ENCODE measurements at places on chromosomes 16 and 17.

DNA sequence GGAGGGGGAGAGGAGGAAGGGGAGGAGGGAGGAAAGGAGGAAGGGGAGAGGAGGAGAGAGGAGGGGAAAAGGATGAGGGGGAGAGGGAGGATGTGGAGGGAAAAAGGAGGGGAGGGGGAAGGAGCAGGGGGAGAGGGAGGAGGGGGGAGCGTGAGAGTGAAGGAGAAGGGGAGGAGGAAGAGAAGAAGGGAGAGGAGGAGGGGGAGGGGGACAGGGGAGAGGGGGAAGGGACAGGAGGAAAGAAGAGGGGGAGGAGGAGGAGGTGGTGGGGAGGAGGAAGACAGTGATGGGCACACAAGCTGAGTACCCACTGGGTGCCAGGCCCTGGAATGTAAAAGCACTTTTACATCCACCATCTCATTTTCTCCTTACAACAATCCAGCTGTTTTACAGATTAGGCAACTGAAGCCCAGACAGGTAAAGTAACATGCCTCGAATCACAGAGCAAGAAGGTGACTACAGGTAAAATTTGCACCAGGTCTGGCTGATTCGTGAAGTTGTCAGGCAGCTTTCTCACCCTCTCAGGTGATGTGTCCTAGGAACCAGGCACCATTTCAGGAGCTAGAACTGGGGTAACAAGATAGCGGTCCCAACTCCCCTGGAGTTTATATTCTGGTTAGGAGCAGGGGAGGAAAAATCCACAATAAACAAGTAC is 10.0 kb upstream of the LITAF start:
- DNase-seq: no peak

DNA sequence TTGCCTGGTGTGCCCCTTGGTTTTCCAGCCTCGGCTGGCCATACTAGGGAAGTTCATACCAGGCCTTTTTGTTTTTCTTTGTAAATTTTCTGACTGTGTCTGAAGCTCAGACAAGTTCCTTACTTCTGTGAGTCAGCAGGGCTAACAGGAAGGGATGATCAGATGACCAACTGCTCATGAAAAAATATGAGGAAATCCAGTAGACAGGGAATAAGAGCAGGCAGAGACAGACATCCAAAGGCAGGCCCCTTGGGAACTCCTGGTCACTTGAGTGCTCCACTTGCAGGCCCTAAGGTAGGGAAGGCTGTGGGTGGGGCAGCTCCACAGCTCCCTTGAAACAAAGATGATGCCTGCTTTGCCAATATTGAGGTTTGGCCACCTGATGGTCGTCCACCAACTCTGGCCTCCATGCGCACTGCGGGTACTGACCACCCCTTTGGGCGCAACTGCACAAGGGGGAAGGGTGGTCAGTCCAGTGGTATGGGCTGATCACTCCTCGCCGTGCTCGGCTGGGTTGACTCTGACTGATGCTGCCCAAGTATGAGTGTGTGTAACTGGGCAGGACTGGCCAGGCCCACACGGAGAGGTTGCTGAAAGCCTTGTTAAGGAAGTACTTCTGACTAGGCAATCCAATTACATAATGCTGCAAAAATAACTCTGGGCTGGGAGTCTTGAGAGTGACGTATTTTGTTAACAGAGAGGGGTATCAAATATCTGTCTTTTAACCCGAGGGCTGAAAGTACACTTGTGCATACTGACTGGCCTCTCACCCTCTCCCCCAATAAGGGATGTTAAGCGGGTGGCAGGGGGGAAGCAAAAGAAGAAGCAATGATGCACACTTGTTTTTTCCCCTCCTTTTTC is 20.8 kb upstream of the ZFHX3 start:
- DNase-seq: peak; percentile 2

DNA sequence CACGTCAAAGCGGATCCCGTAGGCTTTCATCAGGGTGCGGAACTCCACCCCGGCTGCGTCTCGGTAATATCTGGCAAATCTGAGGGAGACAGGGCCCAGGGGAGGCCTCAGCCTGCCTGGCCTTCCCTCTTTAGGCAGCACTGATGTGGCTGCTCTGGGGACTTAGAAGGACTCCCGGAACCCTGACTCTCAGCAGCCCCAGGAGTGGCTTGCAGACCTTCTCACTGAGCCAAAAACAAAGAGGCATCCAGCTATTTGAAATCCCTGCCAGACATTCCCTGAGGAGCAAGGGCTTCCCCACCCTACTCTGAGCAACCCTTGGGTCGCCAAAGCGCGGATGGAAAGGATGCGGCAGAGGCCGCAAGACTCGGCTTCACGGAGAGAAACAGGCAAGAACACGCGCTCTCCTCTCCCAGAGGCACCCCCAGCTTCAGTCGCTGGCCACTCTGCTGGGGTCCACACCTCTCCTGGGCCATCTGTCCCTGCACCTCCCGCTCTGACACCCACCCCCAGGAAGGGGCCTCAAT is 7.9 kb downstream of the P2RX5 start:
- no peak for DNase-seq

DNA sequence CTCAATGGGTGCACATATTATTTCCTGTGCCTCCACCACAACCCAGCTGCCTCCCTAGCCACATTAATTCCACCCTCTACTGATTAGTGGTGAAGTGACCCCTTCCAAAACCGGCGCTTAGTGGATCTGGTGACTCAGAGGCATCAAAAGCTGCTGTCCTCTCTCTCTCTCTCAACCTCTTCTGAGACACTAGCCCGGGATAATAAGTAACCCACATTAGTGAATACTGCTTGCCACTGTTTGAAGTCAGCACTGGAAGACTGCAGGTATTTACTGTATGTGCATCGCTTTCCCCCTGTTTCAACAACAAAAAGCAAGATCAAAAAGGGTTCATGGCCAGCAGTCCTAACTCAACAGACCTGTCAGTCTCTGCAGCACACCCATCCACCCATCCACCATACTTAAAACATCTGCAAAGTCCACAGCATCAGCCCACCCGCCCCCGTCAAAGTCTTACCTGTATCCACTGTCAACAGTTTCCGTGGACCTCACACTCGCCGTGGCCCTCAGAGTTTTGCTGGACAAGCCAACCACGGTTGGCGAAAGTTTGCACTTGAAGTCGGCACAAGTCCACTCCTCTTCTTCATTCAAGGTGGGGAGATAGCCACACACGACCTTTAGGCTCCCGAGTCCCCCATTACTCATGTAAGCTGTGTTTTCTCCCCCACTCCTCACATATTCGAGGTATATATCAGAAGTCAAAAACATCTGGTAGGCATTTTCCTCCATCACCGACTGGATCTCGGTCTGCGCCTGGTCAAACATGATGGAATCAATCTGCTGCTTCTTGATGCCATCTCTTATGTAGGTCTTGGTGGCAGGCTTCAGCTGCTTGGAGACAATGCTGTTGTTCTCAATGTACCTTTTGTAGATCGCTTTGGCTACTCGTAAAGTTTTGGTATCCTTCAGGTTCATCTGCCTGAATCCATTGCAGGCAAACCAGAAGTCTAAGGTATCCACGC is 3.8 kb downstream of the AXIN2 start:
- peak; percentile 9 for DNase-seq

- no peak for DNase-seq
Measured at GRCh38 chr17:11251561-11252107, 10.6 kb downstream of the SHISA6 start.

GRCh38 chr17:5624211-5624610 is 39.9 kb upstream of the NLRP1 start:
- no peak for DNase-seq

DNA sequence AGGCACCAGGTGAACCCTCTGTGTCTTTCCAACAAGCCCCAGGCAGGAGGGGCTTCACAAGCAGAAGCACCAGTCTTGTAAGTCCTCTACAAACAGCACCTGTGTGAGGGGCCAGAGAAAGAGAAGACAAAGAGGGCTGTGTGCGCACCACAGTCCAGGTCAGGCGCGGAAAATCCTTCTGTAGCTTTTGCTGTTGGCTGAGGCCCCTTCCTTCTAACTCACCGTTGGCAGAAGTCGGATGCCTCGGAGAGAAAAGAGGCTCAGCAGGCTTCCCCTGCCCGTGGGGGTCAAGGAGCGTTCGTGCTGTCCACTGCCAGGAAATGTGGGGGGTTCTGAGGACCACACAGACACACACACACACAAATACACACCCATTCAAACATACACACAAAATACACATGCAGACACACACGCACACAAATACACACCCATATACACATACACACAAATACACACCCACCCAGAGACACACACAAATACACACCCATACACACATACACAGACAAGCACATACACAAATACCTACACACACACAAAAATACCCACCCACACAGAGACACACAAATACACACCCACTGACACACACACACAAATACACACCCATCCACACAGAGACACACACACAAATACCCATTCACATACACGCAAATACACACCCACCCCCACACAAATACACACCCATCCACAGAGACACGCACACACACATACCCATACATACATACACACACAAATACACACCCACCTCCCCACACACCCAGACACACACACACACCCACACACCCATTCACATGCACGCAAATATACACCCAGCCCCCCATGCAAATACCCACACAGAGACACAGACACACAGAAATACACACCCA is 6.8 kb downstream of the ZG16B start:
- DNase-seq: no peak

DNA sequence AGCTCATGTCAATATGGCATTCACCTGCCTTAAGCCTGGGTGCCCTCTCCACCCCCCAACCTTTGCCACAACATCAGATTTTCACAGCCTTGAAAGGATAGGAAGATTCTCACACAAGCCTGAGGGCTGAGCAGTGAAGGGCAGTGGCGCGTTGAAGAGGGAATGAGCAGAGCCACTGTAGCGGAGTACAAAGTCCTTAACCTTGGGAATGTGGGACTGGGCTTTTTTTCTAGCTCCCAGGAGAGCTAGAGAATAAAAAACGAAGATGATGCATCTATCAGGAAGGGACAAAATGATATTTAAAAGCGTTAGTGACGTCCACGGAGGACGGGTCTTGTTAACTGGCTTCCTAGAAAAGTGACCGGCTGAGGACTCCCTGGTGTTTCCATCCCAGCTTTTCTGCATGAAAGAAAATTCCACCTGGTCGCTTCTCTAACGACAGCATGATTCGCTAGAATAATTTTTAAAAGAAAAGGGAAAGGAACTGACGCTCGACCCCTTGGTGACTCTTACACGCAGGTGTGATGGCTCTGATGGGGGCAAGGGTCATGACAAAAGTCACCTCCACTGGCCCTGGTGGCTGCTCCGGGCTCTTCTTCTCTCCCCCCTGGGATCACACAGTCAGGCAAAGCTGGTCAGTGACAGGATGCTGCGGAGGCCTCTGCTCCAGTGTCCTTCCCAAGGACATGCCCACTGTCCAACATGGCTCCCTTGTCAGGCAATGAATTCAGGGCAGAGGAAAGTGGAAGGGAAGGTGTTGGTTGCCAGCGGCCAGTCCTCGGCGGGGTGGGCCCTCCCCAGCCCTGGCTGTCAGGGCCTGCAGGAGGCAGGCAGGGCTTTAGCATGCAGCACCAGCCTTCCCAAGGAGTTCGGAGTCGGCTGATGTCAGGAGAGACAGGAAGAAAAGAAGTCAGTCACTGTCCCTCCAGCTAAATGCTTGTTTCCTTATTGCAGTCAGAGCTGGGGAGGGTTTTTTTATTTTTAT is 58.4 kb upstream of the IRX3 start:
- DNase-seq: no peak

- DNase-seq: peak; percentile 58
Measured at GRCh38 chr16:81036751-81037350, 1.2 kb downstream of the ATMIN start.

GRCh38 chr16:22008215-22009059 is 526 bp downstream of the MOSMO start:
- no peak for DNase-seq

All from OCI-M1 (cell line).